ENCODE measurements at places on chromosomes 7 and 10. TPM values are rescaled to one million over a fixed set of nuclear protein-coding genes. Genes with fewer than 3 reads are reported as not detected.

DNA sequence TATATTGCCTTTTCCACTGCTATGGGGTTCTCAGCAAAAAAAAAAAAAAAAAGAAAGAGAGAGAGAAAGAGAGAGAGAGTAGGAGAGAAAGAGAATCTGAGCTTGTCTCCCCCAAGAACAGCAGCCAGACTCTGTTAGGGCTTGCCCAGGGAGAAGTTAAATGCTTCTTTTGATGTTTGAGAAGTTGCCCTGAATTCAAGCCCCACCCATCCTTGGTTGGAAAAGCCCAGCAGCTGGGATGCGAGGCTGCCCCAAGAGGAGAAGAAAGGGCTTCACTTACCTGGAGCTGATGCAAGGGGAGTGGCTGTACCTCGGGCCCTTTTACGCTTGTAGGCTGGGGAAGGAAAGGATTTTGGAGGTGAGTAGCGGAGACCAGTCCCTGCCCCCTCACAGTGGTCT, 20.9 kb upstream of the MGMT start:
- no peak for DNase-seq

LIPM gene
- total RNA-seq = not detected

- DNase-seq = no peak
Observed at GRCh38 chr10:127492607-127493250, 56.4 kb upstream of the NPS start.

GRCh38 chr10:28808693-28809092, 131.4 kb downstream of the BAMBI start:
- no peak for DNase-seq

Data from transverse colon (tissue), 4 donors.